Activated B cell treated with CpG ODN at 0.5 μM for 24 hours (primary cell): ENCODE measurements at places on chromosomes 6 and 20. TPM values are rescaled to one million over a fixed set of nuclear protein-coding genes. Genes with fewer than 3 reads are reported as not detected.

Gene LY6G6C
- total RNA-seq, result not detected in 2 replicates

Gene KCNQ2
- total RNA-seq, result not detected in 2 replicates

Gene UST
- total RNA-seq, result 14.3 and 18.1 TPM in 2 replicates

GRCh38 chr20:53080969-53081871 is 109.1 kb downstream of the TSHZ2 start:
- H3K4me3 ChIP-seq, result no peak overlapping the region
- H3K27me3 ChIP-seq, result no peaks in the 10 kb centered on the region
- no peak for DNase-seq

GRCh38 chr20:57173986-57174385 is 92.5 kb downstream of the BMP7 start:
- no peak overlapping the region for H3K27ac ChIP-seq
- H3K4me1 ChIP-seq, result no peaks in the 10 kb centered on the region
